ENCODE measurements at places on chromosomes 11 and 22.

DNA sequence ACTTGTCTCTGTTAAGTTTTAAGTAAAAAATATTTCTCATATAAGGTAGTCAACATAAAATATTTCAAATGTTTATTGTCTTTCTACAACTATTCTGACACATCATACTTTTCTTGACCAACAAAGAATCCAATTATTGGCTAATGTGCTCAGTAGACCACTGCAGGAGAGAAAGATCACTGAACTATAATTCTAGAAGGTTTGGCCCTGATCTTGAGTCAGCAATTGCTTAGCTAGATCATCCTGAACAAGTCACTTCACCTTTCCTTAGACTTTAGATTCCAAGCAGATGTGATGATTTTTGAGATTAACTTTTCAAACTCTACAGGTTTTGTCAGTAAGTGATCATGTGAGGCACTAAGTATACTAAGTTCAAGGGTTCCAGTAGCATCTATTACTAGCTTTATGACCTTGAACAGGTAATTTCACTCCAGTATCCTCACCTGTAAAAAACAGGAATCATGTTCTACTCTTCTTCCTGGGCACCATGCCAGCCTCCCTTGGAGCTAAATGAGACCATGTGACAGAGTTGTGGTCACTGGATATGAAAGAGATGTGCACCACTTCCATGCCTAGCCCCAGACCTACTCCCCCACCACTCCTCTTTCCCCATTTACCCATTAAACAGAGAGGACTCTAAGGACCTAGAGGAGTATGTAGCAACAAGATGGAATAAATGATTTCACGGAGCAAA is 17.3 kb downstream of the PGM2L1 start:
- DNase-seq: no peak

DNA sequence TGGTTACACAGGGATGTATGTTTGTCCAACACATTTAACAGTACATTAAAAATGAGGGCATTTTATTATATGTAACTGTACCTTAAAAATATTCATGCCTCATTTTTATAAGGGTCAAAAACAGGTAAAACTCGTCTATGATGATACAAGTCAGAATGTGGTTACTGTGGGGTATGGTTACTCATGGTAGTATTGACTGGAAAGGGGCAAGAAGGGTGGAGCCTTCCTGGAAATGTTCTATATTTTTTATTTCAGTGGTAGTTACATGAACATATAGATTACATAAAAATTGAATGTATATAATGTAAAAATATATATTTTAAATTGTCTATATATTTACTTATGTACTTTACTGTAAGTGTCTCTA is 99.8 kb downstream of the STIM1 start:
- no peak for DNase-seq

- DNase-seq: no peak
Observed at GRCh38 chr11:77111277-77111676, 8.6 kb downstream of the OMP start.

DNA sequence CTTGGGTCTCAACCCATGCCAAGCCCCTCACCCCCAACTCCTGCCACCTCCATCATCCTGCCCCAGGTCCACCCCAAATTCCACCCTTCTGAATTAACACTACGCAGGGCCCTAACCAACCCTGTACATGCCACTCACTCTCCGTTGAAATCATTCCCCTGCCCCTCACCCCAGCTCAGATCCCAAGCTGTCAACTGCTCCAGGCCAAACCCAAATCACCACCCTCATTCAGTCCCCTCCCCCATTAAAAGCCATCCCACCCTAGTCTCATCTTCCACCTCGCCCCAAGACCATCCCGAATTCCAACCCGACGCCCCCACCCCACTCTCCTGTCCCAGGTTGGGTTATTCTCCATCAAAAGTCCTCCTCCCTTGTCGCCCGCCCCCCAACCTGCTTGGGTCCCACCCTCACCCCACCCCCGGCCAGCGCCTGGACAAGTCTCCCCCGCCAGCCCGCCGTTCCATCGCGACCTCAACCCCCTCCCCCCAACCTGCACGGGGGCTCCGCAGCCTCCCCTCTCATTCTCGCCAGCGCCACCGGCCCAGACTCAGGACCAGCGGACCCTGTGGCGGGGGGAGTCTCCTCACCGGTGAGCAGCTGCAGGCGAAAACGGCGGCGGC is 466 bp downstream of the FAM168A start:
- no peak for DNase-seq

- no peak for DNase-seq
Observed at GRCh38 chr22:21069375-21069774, 23.6 kb downstream of the LRRC74B start.

- no peak for DNase-seq
Observed at GRCh38 chr22:49574205-49574880, 253.3 kb downstream of the BRD1 start.

GRCh38 chr22:42635531-42635930 is 4.9 kb downstream of the ATP5MGL start:
- no peak for DNase-seq

GRCh38 chr22:37021710-37022482 is 2.4 kb downstream of the MPST start:
- peak; percentile 50 for DNase-seq

Data from testis (tissue), 5 donors.